ENCODE measurements at places on chromosomes 5 and 9.

DNA sequence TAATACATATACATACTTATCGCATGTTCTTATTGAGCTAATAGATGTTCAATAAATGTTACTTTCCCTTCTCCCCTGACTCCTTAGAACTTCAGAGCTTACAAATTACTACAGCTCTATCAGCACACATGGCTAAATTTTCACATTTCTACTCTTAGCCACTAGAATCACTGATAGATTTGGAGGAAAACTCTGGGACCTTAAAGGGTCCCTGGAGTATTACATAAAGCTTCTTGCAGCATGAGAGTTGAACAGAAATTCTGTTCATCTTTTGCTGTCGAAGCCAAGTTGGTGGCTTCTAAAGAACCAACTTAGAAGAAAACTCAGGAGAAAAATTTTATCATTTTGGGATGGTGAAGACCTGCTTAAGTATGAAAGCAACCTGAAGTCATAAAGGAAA is 15.5 kb downstream of the B4GALT1 start:
- DNase-seq = no peak

DNA sequence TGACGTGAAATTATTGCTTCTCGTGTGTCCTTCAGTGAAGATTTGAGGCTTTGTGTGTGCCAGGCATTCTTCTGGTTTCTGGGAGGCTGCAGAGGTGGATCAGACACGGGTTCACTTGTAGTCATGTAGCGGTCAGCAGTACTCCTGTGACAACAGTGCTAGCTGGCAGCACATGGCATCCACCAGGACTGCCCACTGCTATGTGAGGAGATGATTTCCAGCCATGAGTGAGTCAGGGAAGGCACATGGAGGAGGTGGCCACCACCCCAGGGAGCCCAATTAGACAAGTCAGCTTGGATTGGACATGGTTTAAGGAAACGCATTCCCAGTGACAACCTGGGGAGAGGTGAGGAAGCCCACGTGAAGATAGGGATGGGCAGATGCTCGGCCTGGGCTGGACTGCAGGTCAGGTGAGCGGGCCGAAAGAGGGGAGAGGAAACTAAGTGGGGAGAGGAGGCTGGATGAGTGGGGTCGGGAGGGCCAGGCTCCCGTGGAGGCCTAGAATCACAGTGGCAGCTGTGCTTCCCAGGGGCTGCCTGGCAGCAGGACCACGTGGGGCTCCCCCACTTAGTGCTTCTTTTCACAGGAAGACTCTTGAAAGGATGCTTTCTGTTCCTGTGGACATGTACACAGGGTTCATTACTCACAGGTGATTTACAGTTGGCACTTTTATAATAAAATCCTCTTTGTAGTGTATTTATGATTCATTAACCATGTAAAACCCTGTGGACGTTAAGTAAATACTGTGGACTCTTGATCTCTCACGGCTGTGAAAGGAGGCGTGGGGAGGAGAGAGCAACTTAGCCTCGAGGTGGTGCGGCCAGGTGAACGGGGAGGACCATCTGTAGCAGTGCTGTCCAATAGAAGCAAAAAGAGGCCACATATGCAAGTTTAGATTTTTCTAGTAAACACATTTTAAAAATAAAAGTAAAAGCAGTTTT is 80.0 kb upstream of the OTULINL start:
- DNase-seq = no peak

GRCh38 chr5:122126177-122126755 is 3.1 kb upstream of the ZNF474 start:
- no peak for DNase-seq

- no peak for DNase-seq
These were observed 2.2 kb downstream of the LHX3 start for GRCh38 chr9:136202454-136203407.

DNA sequence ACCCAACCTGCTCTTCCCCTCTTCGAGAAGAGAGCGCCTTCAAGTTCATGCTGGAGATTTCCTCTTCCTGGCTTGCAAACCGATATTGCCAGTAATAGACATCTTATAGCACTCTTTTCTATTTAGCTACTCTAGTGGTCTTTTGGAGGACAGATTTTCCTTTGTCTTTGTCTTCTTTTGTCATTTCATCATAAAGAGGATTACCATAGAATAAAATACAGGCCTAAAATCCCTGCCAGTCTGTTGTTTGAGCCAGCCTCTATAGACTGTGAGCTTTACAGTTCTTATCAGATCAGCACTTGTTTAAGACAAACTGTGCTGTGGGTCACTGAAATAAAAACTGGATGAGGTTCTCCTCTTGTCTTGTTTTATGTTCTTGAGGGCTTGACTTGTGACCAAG is 802.8 kb downstream of the NR2F1-AS1 start:
- DNase-seq = no peak

DNA sequence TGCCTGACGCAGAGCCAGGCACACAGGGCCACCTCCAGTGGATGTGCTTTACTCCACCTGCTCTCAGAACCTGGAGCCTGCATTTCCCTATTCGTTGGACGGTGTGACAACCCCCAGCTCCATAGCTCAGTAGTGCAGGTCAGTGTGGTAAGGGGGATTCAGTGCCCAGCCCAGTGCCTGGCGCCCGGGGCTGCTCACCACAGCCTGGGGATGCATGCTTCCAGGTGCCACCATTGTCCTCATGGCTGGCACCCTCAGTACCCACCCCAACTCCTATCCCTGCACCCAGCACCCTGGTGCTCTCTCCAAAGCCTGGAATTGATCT is 32.8 kb upstream of the ADAMTS2 start:
- DNase-seq = no peak
